Karpas-422 (cell line): ENCODE measurements at places on chromosomes 1 and 21. TPM values are rescaled to one million over a fixed set of nuclear protein-coding genes. Genes with fewer than 3 reads are reported as not detected.

Gene OVAAL
- 3.6 and 4.2 TPM in 2 replicates for total RNA-seq

Gene IFT25
- 79.3 and 102 TPM in 2 replicates for total RNA-seq

Gene LRRC71
- total RNA-seq: not detected in 2 replicates

Gene GNAT2
- not detected in 2 replicates for total RNA-seq

DNA sequence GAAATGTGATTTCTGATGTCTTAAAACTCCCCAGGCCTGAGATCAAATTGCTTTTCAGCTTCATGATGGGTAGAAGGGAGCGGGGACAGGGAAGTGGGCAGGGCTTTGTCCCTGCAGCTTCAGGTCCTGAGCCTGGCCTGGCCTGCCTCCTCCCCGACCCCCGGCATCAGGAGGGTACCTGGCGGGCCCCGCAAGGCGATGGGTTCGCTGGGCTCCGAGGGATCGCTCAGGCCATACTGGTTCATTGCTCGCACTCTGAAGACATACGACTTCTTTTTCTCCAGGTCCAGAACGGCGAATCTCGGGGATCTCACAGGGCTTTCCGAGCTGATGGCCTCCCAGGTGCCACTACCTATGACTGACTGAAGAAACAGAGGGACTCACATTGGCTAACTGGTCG is 25.5 kb downstream of the MYOM3 start:
- no peaks in the 10 kb centered on the region for H3K27me3 ChIP-seq
- H3K4me3 ChIP-seq: no peak overlapping the region
- no peak overlapping the region for H3K27ac ChIP-seq
- H3K36me3 ChIP-seq: no peaks in the 10 kb centered on the region
- H3K4me1 ChIP-seq: no peaks in the 10 kb centered on the region

GRCh38 chr1:64098846-64099582 is 104.4 kb upstream of the UBE2U start:
- H3K4me3 ChIP-seq: no peak overlapping the region
- no peak for DNase-seq
- H3K36me3 ChIP-seq: no peaks in the 10 kb centered on the region
- no peaks in the 10 kb centered on the region for H3K27me3 ChIP-seq

- no peaks in the 10 kb centered on the region for H3K27me3 ChIP-seq
- no peak within 1 kb of the TSS for H3K27ac ChIP-seq
- no peak within 1 kb of the TSS for H3K4me3 ChIP-seq
- H3K36me3 ChIP-seq: no peaks in the 10 kb centered on the region
These were observed at the start of gene NID1 for GRCh38 chr1:236064674-236065508. NID1 (minus strand) TSS chr1:236065090; CDS start chr1:236065079, 11 bp downstream.

- no peak for DNase-seq
- H3K4me3 ChIP-seq: no peak overlapping the region
- no peaks in the 10 kb centered on the region for H3K36me3 ChIP-seq
- no peak overlapping the region for H3K27ac ChIP-seq
- H3K4me1 ChIP-seq: no peaks in the 10 kb centered on the region
- no peaks in the 10 kb centered on the region for H3K27me3 ChIP-seq
These were observed 18.4 kb upstream of the TSPAN2 start for GRCh38 chr1:115107516-115108260.

DNA sequence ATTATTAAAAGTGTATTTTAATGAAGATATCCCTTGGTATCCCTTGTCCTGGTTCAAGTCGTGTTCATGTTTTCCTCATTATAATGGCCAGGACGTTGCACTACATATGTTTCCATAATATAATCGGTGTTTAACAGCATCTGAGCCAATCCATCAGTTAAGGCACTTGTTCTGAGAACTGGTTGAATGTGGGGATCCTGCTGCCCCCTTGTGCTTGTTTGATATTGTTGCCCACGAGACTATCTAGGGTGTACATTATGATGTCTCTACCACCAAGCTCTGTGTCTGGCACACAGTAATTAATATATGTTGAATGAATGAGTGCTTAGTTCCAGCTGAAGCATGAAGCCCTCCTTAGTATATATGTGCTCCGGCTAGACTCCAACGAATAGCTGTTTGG is 193.0 kb downstream of the CACNA1E start:
- no peak overlapping the region for H3K27ac ChIP-seq
- no peaks in the 10 kb centered on the region for H3K27me3 ChIP-seq
- H3K36me3 ChIP-seq: no peaks in the 10 kb centered on the region
- no peaks in the 10 kb centered on the region for H3K4me1 ChIP-seq

DNA sequence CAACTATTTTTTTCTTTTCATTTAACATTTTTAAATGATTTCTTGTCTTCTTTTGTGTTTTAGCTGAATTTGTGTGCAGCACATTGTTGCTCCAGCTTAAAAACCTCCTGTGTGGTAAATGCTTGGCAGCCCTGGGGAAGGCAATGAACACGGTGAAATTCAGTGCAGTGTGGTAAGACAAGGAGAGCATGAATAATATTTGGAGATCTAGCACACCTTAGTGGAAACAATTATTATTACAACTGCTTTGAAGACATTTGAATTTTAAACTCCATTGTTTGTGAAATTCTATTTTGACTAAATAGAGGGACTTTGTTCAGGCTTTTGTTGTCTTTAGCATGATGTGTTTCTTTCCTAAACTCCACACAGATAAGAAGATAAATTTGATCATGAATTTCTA is 242.6 kb upstream of the CXADR start:
- no peak overlapping the region for H3K27ac ChIP-seq
- no peaks in the 10 kb centered on the region for H3K36me3 ChIP-seq
- H3K4me1 ChIP-seq: no peaks in the 10 kb centered on the region
- peak; percentile 56 for DNase-seq

GRCh38 chr1:231919886-231920285 is 293.3 kb downstream of the DISC1 start:
- DNase-seq: no peak
- no peaks in the 10 kb centered on the region for H3K4me1 ChIP-seq
- no peaks in the 10 kb centered on the region for H3K36me3 ChIP-seq
- no peak overlapping the region for H3K27ac ChIP-seq
- H3K27me3 ChIP-seq: no peaks in the 10 kb centered on the region
- H3K4me3 ChIP-seq: no peak overlapping the region

- peak overlapping the region; percentile 58 for H3K27ac ChIP-seq
- no peaks in the 10 kb centered on the region for H3K27me3 ChIP-seq
- DNase-seq: peak; percentile 93
These were observed 8.4 kb upstream of the IKBKE start for GRCh38 chr1:206461602-206462455.

DNA sequence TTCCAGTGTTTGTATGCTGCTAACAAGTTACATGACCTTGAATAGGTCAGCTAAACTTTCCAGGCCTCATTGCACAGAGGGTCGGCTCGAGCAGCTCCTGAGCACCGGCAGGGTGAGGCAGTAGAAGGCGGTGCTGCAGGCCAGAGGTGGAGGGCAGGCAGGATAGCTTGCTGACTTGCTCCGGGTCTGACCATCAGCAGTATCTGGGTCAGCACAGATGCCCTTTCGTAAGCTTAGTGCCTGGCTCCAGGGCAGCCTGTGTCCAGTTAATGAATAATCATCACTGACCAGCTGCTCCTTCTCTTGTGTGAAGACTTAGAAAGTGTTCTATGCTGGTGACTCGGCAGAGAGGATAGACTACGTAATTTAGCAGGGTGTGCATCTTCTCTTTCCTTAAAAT is 6.9 kb downstream of the MAPKAPK2 start:
- H3K36me3 ChIP-seq: no peaks in the 10 kb centered on the region
- peaks cover 6% of the 10 kb centered on the region for H3K4me1 ChIP-seq
- no peak overlapping the region for H3K27ac ChIP-seq
- H3K27me3 ChIP-seq: no peaks in the 10 kb centered on the region

- H3K4me3 ChIP-seq: no peak overlapping the region
- H3K4me1 ChIP-seq: no peaks in the 10 kb centered on the region
These were observed 43.5 kb downstream of the LGR6 start for GRCh38 chr1:202237052-202237451.

DNA sequence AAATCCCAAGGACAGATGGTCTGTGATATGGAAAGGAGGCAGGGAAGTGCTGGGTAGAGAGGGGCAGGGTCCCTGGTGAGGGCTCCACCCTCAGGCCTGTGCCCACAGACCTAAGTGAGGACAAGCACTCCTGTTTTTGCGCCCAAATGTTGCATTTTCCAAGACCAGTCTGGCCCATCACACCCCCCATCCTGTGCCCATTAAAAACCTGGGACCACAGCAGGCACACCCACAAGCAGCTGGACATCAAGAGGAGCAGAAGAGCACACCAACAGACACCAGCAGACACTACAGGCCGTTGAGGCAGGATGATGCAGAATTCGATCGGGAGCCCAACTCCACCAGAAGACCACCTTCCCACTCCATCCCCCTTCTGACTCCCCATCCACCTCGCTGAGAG is 72.8 kb downstream of the DMRTA2 start:
- peaks cover 3% of the 10 kb centered on the region; the same call in 1 of the 2 replicates for H3K4me1 ChIP-seq
- H3K4me3 ChIP-seq: no peak overlapping the region
- no peak overlapping the region for H3K27ac ChIP-seq
- H3K36me3 ChIP-seq: no peaks in the 10 kb centered on the region

GRCh38 chr1:89547563-89548116 is 23.0 kb downstream of the LRRC8B start:
- no peaks in the 10 kb centered on the region for H3K27me3 ChIP-seq
- H3K4me1 ChIP-seq: peaks cover 57% of the 10 kb centered on the region
- H3K27ac ChIP-seq: peak overlapping the region; percentile 48; the same call in 1 of the 2 replicates
- no peak overlapping the region for H3K4me3 ChIP-seq
- no peaks in the 10 kb centered on the region for H3K36me3 ChIP-seq
- DNase-seq: no peak
